ENCODE measurements at places on chromosomes 7 and 10. TPM values are rescaled to one million over a fixed set of nuclear protein-coding genes. Genes with fewer than 3 reads are reported as not detected.

Gene RARRES2
- total RNA-seq, result not detected

Gene SLC26A5
- not detected for total RNA-seq

Gene NRCAM
- 0.22 TPM for total RNA-seq

Gene CTTNBP2
- total RNA-seq, result not detected

Gene NXPH1
- not detected for total RNA-seq

Gene AUTS2
- total RNA-seq, result 32.1 TPM

Gene CFAP43
- total RNA-seq, result not detected

Gene PITX3
- not detected for total RNA-seq

Gene NUTM2A
- 1.3 TPM for total RNA-seq

Gene HTR5A
- total RNA-seq, result not detected

- H3K27ac ChIP-seq, result no peak overlapping the region
- H3K4me1 ChIP-seq, result no peaks in the 10 kb centered on the region
- no peak overlapping the region for H3K4me3 ChIP-seq
- H3K36me3 ChIP-seq, result no peaks in the 10 kb centered on the region
- H3K27me3 ChIP-seq, result no peaks in the 10 kb centered on the region
Observed at GRCh38 chr7:22173685-22174573, 183.0 kb downstream of the RAPGEF5 start.

GRCh38 chr7:46215987-46216567 lies 295.0 kb upstream of the IGFBP3 start:
- no peak for DNase-seq
- no peaks in the 10 kb centered on the region for H3K4me1 ChIP-seq
- no peak overlapping the region for H3K4me3 ChIP-seq
- no peak overlapping the region for H3K27ac ChIP-seq

GRCh38 chr7:36215457-36215765 lies 62.4 kb downstream of the EEPD1 start:
- peaks cover 1% of the 10 kb centered on the region for H3K4me1 ChIP-seq
- no peak overlapping the region for H3K4me3 ChIP-seq
- no peak overlapping the region for H3K27ac ChIP-seq
- H3K36me3 ChIP-seq, result no peaks in the 10 kb centered on the region

- peak; percentile 6 for DNase-seq
- H3K4me1 ChIP-seq, result no peaks in the 10 kb centered on the region
- no peak overlapping the region for H3K4me3 ChIP-seq
- no peak overlapping the region for H3K27ac ChIP-seq
- H3K27me3 ChIP-seq, result no peaks in the 10 kb centered on the region
Observed at GRCh38 chr7:127629268-127629854, 11.4 kb upstream of the PAX4 start.

GRCh38 chr7:135441791-135442190 lies 68.1 kb downstream of the CNOT4 start:
- peaks cover 9% of the 10 kb centered on the region for H3K36me3 ChIP-seq
- H3K4me1 ChIP-seq, result no peaks in the 10 kb centered on the region
- no peaks in the 10 kb centered on the region for H3K27me3 ChIP-seq
- no peak overlapping the region for H3K27ac ChIP-seq
- no peak overlapping the region for H3K4me3 ChIP-seq
- DNase-seq, result no peak

GRCh38 chr10:78811174-78811573 lies 257.6 kb upstream of the ZMIZ1 start:
- H3K27me3 ChIP-seq, result no peaks in the 10 kb centered on the region
- no peak overlapping the region for H3K4me3 ChIP-seq
- H3K4me1 ChIP-seq, result no peaks in the 10 kb centered on the region
- H3K27ac ChIP-seq, result no peak overlapping the region

GRCh38 chr10:95266674-95267095 lies 24.1 kb downstream of the PDLIM1 start:
- H3K36me3 ChIP-seq, result no peaks in the 10 kb centered on the region
- H3K4me1 ChIP-seq, result no peaks in the 10 kb centered on the region
- no peaks in the 10 kb centered on the region for H3K27me3 ChIP-seq
- DNase-seq, result peak; percentile 35
- H3K4me3 ChIP-seq, result no peak overlapping the region

- no peak overlapping the region for H3K4me3 ChIP-seq
- no peak overlapping the region for H3K27ac ChIP-seq
- no peaks in the 10 kb centered on the region for H3K27me3 ChIP-seq
- DNase-seq, result no peak
- no peaks in the 10 kb centered on the region for H3K36me3 ChIP-seq
- H3K4me1 ChIP-seq, result no peaks in the 10 kb centered on the region
Observed at GRCh38 chr10:125006921-125007426, 65.1 kb downstream of the ZRANB1 start.

- no peaks in the 10 kb centered on the region for H3K4me1 ChIP-seq
- DNase-seq, result no peak
- no peak overlapping the region for H3K27ac ChIP-seq
Observed at GRCh38 chr7:66036788-66037187, 38.8 kb upstream of the ASL start.

DNA sequence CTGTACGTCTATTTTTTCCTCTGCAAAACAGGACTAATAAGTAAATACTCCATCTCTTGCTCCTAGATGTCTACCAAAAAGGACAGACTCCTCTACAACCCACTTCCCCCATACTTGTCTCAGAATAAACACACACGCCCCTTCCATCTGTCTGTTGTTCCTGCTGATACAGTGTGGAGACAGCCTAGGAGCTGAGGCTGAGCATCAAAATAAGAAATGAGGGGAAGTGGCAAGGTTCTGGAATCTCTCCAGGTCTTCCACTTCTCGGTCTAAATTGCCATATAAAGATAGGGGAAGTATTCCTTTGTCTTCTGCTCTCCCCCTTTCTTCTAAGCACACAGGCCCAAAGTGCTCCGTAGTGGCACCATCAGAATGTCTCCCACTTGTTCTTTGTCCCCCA lies 30.8 kb upstream of the VSIR start:
- H3K36me3 ChIP-seq, result no peaks in the 10 kb centered on the region
- no peak overlapping the region for H3K27ac ChIP-seq
- H3K4me1 ChIP-seq, result no peaks in the 10 kb centered on the region

DNA sequence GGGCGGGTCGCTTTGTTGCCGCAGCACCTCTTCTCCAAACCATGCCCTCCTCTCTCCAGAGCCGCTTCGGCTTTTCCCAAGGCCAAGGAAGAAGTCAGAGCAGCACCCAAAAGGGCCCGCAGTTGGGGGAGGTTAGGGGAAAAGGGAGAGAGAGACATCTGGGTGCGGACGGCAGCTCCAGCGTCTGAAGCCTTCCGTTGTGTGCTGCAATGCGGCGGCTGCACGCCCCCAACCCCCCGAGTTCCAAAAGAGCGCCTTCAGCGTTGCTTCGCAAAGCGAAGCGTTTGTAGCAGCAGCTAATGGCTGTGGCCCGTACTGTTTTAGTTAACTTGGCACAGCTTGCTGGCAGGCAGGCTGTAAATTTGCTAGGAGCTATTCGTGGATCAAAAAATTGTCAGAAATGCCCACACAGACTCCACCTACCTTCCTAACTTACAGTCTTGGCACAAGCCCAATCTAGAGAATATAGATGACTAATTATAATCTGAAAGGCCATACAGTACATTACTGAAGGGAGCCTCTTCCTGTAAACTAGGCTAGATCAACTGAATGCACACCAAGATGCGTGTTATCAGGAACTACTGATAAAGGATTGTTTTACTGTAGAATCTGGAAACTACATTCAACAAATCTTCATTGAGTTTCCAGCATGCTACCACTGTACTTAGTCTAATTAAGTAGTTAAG lies 1.1 kb upstream of the KBTBD2 start:
- no peaks in the 10 kb centered on the region for H3K36me3 ChIP-seq
- H3K27me3 ChIP-seq, result no peaks in the 10 kb centered on the region
- peak overlapping the region; percentile 80 for H3K4me3 ChIP-seq
- DNase-seq, result peak; percentile 55

DNA sequence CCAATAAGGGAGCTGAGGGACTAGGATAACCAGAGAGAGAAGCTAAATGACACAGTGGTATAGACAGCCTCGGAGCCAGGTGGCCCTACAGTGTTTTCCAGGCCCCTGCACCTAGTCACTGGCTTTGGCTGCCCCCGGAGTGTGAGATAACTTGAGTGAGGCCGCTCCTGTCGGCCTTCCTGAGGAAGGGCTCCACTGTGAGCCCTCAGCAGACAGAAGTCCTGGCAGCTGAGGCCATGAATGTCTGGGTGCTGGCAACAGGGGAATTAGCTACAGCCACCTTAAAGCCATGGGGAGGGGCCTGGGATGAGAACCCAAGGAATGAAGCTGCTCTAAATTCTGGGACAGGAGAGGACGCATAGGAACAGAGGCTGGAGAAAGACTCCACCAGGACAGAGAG lies 4.6 kb upstream of the GDF10 start:
- peaks cover 5% of the 10 kb centered on the region for H3K4me1 ChIP-seq
- DNase-seq, result no peak
- H3K27ac ChIP-seq, result no peak overlapping the region
- H3K4me3 ChIP-seq, result no peak overlapping the region

DNA sequence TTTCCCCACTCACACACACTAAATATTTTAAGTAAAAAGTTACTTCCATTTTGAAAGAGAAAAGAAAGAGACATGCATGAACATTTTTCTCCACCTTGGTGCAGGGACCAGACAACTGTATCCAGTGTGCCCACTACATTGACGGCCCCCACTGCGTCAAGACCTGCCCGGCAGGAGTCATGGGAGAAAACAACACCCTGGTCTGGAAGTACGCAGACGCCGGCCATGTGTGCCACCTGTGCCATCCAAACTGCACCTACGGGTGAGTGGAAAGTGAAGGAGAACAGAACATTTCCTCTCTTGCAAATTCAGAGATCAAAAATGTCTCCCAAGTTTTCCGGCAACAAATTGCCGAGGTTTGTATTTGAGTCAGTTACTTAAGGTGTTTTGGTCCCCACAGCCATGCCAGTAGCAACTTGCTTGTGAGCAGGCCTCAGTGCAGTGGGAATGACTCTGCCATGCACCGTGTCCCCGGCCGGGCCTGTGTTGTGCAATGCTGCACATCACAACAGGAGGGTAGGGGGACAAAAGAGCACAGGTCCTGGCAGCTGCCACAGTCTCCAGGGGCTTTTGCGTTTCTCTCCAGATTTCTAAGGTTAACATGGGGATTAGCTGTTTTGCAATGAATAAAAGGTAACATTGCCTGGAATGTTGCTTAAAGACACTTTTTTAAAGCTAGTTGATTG lies 146.5 kb downstream of the EGFR start:
- no peaks in the 10 kb centered on the region for H3K36me3 ChIP-seq
- H3K27me3 ChIP-seq, result no peaks in the 10 kb centered on the region
- no peak for DNase-seq

DNA sequence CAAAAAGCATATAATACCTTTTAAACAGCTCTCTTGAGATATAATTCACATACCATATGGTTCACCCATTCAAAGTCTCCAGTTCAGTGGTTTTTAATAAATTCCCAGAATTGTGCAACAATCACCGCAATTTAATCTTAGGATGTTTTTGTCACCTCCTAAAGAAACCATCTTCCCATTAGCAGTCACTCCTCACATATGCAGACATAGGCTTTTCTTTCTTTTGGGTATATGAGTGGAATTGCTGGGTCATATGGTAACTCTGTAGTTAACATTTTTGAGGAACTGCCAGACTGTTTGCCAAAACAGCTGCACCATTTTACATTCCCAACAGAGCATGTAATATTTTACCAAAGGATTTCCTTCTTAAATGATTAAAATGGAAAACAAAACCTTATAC lies 57.0 kb downstream of the CC2D2B start:
- H3K27me3 ChIP-seq, result no peaks in the 10 kb centered on the region
- DNase-seq, result no peak
- no peaks in the 10 kb centered on the region for H3K36me3 ChIP-seq
- no peak overlapping the region for H3K4me3 ChIP-seq
- H3K27ac ChIP-seq, result no peak overlapping the region
- H3K4me1 ChIP-seq, result peaks cover 22% of the 10 kb centered on the region

GRCh38 chr10:68178592-68178991 lies 53.3 kb downstream of the ATOH7 start:
- no peaks in the 10 kb centered on the region for H3K27me3 ChIP-seq
- no peak overlapping the region for H3K27ac ChIP-seq
- H3K36me3 ChIP-seq, result no peaks in the 10 kb centered on the region
- DNase-seq, result no peak

- no peaks in the 10 kb centered on the region for H3K36me3 ChIP-seq
- H3K4me1 ChIP-seq, result no peaks in the 10 kb centered on the region
- no peak overlapping the region for H3K4me3 ChIP-seq
- no peak overlapping the region for H3K27ac ChIP-seq
- H3K27me3 ChIP-seq, result no peaks in the 10 kb centered on the region
Observed at GRCh38 chr7:88329532-88330463, 23.1 kb upstream of the STEAP4 start.

DNA sequence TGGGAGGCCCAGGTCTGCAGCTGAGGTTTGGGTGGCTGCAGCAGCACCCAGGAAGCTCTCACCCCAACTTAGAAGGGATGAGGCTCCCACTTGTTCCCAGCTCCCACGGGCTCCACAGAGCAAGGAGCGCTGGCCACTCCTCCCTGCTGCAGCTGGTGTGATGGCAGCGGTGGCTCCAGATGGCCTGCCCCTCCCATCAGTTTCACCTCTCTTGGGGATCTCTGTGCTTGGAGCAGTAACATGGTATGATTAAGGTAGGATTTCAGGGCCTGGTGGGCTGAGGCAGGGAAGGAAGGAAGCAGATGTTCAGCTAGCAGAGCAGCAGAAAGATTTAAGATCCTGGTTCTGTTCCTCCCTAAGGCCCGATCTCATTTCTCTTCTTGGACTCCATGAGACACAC lies 66.8 kb upstream of the KIF5B start:
- no peaks in the 10 kb centered on the region for H3K36me3 ChIP-seq
- H3K27me3 ChIP-seq, result no peaks in the 10 kb centered on the region
- no peak overlapping the region for H3K27ac ChIP-seq
- H3K4me3 ChIP-seq, result no peak overlapping the region
- H3K4me1 ChIP-seq, result no peaks in the 10 kb centered on the region
- no peak for DNase-seq

Measured in CD4-positive, alpha-beta memory T cell (primary cell).